ENCODE measurements at places on chromosomes 6 and 20. TPM values are rescaled to one million over a fixed set of nuclear protein-coding genes. Genes with fewer than 3 reads are reported as not detected.

- no peak overlapping the region for H3K27ac ChIP-seq
- H3K4me1 ChIP-seq = no peaks in the 10 kb centered on the region
- no peak for DNase-seq
- no peak overlapping the region for H3K4me3 ChIP-seq
Observed at GRCh38 chr20:51153867-51154707, 131.2 kb upstream of the KCNG1 start.

- H3K4me1 ChIP-seq = peaks cover 6% of the 10 kb centered on the region
- DNase-seq = no peak
- peaks cover 6% of the 10 kb centered on the region for H3K27me3 ChIP-seq
- no peak overlapping the region for H3K4me3 ChIP-seq
Observed at GRCh38 chr6:108653949-108654348, 93.2 kb downstream of the FOXO3 start.

GRCh38 chr6:19041906-19042305 lies 654.8 kb downstream of the RNF144B start:
- H3K4me3 ChIP-seq = no peak overlapping the region
- no peaks in the 10 kb centered on the region for H3K36me3 ChIP-seq
- H3K27me3 ChIP-seq = no peaks in the 10 kb centered on the region
- no peak for DNase-seq
- H3K4me1 ChIP-seq = no peaks in the 10 kb centered on the region

- H3K4me1 ChIP-seq = peaks cover 5% of the 10 kb centered on the region
- DNase-seq = no peak
- H3K36me3 ChIP-seq = peaks cover 13% of the 10 kb centered on the region
- no peaks in the 10 kb centered on the region for H3K27me3 ChIP-seq
Observed at GRCh38 chr20:41560970-41561369, 57.2 kb downstream of the CHD6 start.

DNA sequence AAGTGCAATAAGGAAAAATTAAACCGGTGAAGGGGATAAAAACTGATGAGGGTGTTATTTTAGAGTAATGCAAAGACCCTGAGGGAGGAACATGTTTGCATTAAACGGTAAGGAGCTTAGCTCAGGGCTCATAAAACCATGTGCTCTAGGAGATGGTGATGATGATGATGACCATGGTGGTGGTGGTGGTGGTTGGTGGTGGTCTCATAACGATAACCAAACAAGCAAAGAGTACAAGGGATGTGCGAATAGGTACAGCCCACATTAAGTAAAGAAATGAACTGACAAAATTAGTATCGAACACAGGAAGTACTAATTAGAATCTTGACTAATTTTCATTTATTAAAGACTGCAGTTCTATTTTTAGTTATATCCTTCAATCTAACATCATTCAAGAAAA lies 139.1 kb downstream of the ATXN1 start:
- DNase-seq = no peak
- no peak overlapping the region for H3K27ac ChIP-seq

DNA sequence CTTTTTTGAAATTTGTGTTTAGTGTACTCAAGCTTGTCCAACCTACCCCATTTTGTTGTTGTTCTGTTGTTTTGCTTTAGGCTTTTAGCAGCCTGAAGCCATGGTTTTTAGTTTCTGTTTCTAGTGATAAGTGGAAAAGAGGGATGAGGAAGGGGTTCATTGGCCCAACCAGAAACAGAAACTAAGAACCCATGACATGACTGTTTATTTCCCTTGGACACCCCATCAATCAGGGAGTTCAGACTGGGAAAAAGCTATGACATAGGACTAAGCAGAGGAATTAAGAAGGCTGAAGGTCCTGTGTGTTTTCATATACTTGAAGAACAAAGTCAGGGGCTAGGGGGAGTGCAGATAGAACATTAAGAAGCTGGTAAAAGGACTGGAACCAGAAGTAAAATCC lies 194.5 kb upstream of the THEMIS start:
- no peak overlapping the region for H3K27ac ChIP-seq
- DNase-seq = no peak
- no peaks in the 10 kb centered on the region for H3K27me3 ChIP-seq
- no peaks in the 10 kb centered on the region for H3K36me3 ChIP-seq

GRCh38 chr6:167748046-167748445 lies 78.7 kb upstream of the AFDN start:
- H3K27me3 ChIP-seq = peaks cover 2% of the 10 kb centered on the region
- no peak overlapping the region for H3K27ac ChIP-seq
- DNase-seq = no peak
- H3K36me3 ChIP-seq = no peaks in the 10 kb centered on the region
- no peak overlapping the region for H3K4me3 ChIP-seq

DNA sequence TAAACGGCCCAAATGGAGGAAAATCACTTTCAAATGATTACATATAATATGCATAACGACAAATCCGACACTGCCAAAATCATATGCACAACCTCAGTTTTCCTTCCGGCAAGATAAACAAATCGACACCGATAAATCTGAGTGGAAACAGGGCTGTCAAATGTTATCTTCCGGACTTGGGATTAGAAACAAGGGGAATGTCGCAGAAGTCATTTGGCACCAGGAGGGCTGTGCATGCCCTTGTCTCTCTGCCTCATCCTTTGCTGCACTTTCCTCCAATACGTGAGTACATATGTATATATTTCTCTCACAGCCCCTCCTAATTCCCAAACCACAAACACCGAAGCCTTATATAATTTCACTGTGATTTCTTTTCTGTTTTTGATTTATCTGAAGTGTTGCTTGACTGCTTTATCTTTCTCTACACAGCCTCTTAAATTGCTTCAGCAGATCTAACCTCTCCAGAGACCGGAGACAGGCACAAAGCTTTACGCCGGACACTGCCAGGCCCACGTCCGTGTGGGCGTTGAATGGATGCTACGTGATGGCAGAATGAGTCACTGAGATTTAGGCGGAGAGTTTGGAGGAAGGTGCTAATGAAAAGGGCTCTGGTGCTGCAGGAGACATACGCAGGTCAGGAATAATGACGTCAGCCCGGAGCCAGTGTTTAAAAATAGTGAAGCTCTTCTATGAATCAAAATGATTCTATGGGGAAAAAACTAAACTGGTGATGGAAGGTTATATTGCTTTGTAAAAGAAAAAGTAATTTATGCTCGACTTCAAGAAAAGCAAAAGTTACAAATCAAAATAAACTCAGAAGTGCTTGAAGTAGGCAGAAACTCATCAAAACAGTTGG lies 21.0 kb upstream of the PRELID3B start:
- H3K4me1 ChIP-seq = no peaks in the 10 kb centered on the region
- H3K4me3 ChIP-seq = no peak overlapping the region
- no peak overlapping the region for H3K27ac ChIP-seq

- no peaks in the 10 kb centered on the region for H3K36me3 ChIP-seq
- H3K27me3 ChIP-seq = peaks cover 50% of the 10 kb centered on the region
- peaks cover 5% of the 10 kb centered on the region for H3K4me1 ChIP-seq
- H3K4me3 ChIP-seq = no peak overlapping the region
- no peak overlapping the region for H3K27ac ChIP-seq
- no peak for DNase-seq
Observed at GRCh38 chr6:50722829-50723554, 9.7 kb downstream of the TFAP2D start.

GRCh38 chr6:83517500-83517899 lies 5.2 kb downstream of the PRSS35 start:
- no peak overlapping the region for H3K4me3 ChIP-seq
- H3K4me1 ChIP-seq = no peaks in the 10 kb centered on the region
- H3K27me3 ChIP-seq = peaks cover 21% of the 10 kb centered on the region

DNA sequence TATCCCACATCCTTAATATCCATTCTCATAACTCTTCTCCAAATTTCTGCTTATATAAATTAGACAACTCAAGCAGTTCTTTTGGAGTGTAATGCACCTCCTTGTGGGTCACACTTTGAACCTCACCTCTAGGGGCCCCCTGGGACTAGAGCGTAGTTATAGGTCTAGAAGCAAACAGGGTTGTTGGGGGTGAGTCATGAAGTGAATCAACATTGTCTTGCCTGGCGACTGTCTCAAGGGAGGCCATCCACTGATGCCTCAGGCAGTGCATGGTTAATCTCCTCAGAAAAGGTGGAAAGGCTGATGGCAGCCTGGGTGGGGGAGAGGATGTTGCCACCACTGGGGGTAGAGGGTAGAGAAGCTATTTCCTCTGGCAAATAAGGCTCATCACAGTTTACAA lies 129.1 kb downstream of the TNFRSF21 start:
- H3K4me3 ChIP-seq = no peak overlapping the region
- no peak overlapping the region for H3K27ac ChIP-seq
- no peaks in the 10 kb centered on the region for H3K36me3 ChIP-seq
- DNase-seq = no peak

- H3K27ac ChIP-seq = no peak overlapping the region
- no peak for DNase-seq
- H3K36me3 ChIP-seq = no peaks in the 10 kb centered on the region
- no peaks in the 10 kb centered on the region for H3K4me1 ChIP-seq
Observed at GRCh38 chr20:44439318-44439717, 36.4 kb upstream of the TTPAL start.

- H3K4me1 ChIP-seq = no peaks in the 10 kb centered on the region
- H3K27me3 ChIP-seq = no peaks in the 10 kb centered on the region
- no peak for DNase-seq
Observed at GRCh38 chr6:123352705-123353104, 284.0 kb downstream of the TRDN start.

GRCh38 chr6:121439926-121440325 lies 4.5 kb downstream of the GJA1 start:
- DNase-seq = no peak
- H3K4me1 ChIP-seq = peaks cover 12% of the 10 kb centered on the region
- H3K36me3 ChIP-seq = no peaks in the 10 kb centered on the region
- no peak overlapping the region for H3K27ac ChIP-seq
- no peak overlapping the region for H3K4me3 ChIP-seq

- no peak for DNase-seq
- H3K27me3 ChIP-seq = peaks cover 22% of the 10 kb centered on the region
- no peak overlapping the region for H3K4me3 ChIP-seq
- H3K36me3 ChIP-seq = no peaks in the 10 kb centered on the region
- no peak overlapping the region for H3K27ac ChIP-seq
- peaks cover 2% of the 10 kb centered on the region for H3K4me1 ChIP-seq
Observed at GRCh38 chr6:71888756-71889340, 2.5 kb downstream of the RIMS1 start.

- peaks cover 3% of the 10 kb centered on the region for H3K27me3 ChIP-seq
- H3K4me1 ChIP-seq = no peaks in the 10 kb centered on the region
- no peak overlapping the region for H3K4me3 ChIP-seq
- no peak overlapping the region for H3K27ac ChIP-seq
Observed at GRCh38 chr20:53497246-53497645, 96.4 kb downstream of the ZNF217 start.

DNA sequence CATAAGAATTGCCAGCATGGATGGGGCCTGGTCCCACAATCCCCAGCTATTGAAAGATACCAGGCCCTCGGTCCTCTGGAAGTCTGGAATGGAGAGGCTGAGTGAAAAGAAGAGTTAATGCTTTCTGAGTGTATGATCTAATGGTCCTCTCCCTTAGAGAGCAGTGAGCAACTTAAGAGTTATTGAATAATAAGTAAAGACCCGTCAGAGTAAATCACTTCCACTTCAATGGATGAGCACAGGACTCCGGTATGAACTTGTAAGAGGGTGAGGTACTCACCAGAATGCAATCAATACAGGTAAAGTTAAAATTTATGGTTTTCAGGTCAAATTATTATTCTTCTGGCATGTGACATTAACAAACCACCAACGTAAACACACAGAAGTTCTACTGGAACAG lies 39.9 kb downstream of the FAXC start:
- H3K4me1 ChIP-seq = no peaks in the 10 kb centered on the region
- H3K36me3 ChIP-seq = no peaks in the 10 kb centered on the region
- peaks cover 22% of the 10 kb centered on the region for H3K27me3 ChIP-seq
- H3K27ac ChIP-seq = no peak overlapping the region
- no peak for DNase-seq
- H3K4me3 ChIP-seq = no peak overlapping the region

DNA sequence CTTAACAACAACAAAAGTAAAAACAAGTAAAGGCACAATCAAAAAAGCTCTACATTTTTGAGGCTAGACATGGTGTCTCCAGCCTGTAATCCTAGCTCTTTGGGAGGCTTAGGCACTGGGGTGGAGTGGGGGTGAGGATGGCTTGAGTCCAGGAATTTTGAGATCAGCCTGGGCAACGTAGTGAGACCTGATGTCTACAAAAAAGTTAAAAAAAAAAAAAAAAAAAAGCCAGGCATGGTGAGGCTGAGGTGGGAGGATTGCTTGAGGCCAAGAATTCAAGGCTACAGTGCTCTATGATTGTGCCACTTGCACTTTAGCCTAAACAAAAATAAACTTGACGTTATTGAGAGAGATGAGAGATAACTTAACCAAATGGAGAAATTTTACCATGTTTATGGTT lies 60.1 kb downstream of the QKI start:
- H3K36me3 ChIP-seq = peaks cover 23% of the 10 kb centered on the region
- H3K4me1 ChIP-seq = peaks cover 11% of the 10 kb centered on the region
- H3K27me3 ChIP-seq = no peaks in the 10 kb centered on the region
- DNase-seq = no peak
- no peak overlapping the region for H3K27ac ChIP-seq

DNA sequence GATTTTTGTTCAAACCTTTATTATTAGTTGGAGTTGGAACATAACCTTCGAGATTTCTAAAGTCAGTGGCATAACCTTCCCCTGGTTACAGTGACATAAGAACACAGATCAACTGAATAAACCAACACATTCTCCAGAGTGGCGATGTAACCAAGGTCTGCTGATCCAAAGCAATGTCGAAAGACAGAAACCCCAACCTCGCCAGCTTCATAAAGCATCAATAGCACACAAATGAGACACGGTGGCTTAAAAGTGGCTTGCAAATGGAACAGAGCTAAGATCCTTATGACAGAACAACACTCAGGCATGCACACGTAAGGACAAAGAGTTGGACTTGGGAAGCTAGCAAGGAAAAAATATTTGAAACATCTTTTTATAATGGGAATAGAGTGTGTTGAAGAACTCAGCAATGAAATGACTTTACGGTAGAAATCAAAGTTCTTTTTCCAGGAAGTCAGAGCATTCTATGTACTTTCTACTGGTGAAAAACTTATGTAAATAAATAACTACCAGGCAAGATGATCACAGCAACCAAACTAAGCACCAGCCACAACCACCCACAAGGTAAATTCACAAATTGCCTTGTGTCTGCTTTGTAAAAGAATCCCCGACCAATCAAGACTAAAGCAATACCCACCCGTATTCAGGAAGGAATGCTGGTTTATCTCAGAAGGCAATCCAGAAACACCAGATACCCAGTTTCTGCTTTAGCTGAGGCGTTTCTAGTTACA lies 61.0 kb upstream of the NHSL1 start:
- no peak overlapping the region for H3K4me3 ChIP-seq
- peaks cover 10% of the 10 kb centered on the region for H3K27me3 ChIP-seq
- no peak overlapping the region for H3K27ac ChIP-seq
- DNase-seq = no peak
- no peaks in the 10 kb centered on the region for H3K36me3 ChIP-seq
- H3K4me1 ChIP-seq = no peaks in the 10 kb centered on the region

Gene SGK1
- 74.0 TPM for total RNA-seq

Gene NKAIN4
- not detected for total RNA-seq

Gene SLC22A2
- not detected for total RNA-seq

Gene TSPYL1
- 42.3 TPM for total RNA-seq

Gene RSPH9
- not detected for total RNA-seq

Gene DEFB124
- total RNA-seq = not detected

Gene WTAP
- total RNA-seq = 110 TPM

Measured in activated T-helper 2 cell treated with anti-CD3 and anti-CD28 coated beads, Interferon-gamma antibody, Interleukin-2, Interleukin-4, amounts not matched to agents 10 μg/mL and 5 μg/mL and 100 μg/mL, durations not matched to agents 14 hours and 24 hours and 36 hours (primary cell).